ENCODE measurements at places on chromosomes 12 and 14.

DNA sequence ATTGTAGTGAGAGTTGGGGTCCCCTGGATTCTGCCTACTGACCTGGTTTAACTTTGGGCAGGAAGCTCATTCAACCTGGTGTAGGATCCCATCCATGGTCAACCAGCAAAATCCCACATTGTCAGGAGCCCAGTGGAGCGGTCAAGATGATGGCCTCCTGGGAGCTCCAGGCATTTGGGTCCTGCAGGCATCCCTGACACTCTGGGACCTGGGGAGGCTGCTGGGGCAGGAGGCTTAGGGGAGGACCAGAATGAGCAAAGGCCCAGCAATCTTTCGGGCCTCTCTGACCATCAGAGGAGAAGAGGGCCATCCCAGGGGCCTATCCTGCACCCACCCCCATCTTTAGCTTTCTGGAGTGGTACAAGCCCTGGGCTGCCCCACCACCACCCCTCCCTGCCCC, 104.0 kb downstream of the PRMT8 start:
- DNase-seq = no peak

- peak; percentile 76 for DNase-seq
These were observed 95.9 kb downstream of the WNK1 start for GRCh38 chr12:848173-848865.

GRCh38 chr12:103586132-103586531, 941 bp upstream of the STAB2 start:
- no peak for DNase-seq

- DNase-seq = no peak
These were observed 47.8 kb upstream of the CEP83 start for GRCh38 chr12:94507455-94507854.

GRCh38 chr14:27845241-27845850, 921.2 kb upstream of the FOXG1 start:
- no peak for DNase-seq

DNA sequence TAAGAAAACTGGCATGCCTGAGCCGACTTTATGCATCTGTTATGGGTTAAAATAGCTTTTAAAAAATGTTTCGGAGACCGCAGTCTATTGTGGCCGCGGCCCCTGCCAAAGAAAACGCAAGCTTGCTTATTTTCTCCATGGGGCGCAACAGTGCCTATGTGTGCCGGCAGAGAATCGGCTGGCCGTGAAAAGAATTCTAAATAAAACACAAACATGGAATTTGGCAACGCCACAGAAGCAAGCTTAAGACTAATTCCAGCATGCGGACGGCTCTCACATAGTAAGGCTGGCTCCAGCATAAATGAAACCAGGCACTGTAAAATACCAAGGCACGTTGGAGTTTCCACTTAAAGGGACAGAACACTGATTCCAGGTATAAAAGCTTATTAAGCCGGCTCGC, 56.7 kb downstream of the BCL11B start:
- no peak for DNase-seq

DNA sequence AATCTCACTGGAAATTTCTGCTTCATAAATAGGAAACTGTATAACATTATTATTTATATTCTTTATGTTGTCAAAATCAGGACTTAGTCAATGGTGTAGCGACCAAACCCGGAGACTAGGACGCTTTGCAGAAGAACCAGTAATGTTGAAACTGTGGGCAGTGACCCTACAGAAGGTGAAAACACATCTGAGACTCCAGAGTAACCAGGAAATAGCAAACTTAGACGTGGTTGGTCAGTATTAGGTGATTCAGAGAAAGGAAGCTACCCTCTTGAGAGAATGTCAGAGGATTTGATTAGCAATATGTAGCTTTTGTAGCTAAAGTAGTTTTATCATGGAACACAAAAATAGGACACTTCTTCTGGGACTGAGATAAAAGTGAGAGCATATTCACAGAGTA, 381.9 kb downstream of the SLC16A7 start:
- no peak for DNase-seq

DNA sequence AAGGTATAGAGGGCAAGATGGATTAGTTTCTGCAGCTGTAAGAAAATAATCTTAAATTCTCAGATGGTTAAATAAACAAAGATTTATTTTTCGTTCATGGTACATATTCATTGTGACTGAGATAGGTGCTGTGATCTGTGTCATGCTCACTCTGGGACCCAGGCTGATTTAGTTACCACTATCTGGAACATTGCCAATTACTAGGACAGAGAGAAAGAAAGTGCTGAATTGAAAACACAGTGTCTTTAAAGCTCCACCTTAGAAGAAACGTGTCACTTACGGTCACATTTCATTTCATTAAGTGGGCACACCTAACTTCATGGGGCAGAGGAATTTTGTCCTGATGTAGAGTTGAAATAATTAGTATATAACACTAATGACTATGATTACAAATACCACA, 430.0 kb downstream of the CCDC91 start:
- DNase-seq = no peak

DNA sequence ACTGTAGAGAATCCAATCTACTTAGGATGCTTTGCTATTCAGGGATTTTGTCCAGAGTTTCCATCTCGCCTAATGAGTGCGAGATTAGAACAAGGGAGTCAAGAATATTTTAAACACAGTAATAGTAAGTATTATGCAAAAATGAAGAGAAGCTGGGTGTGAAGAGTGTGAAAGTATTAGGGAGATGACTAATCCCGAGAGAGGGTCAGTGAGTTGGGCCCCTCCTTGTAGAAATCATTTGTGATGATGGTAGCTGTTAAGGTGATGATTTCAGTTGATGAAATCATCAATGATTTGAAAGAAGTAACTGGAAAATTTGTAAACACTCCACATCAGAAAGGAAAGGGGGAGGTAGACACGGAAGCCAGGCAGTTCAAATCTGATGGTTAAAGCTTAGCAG, 478.9 kb upstream of the MGAT4C start:
- no peak for DNase-seq

- DNase-seq = peak; percentile 59
These were observed 118.4 kb upstream of the EVL start for GRCh38 chr14:99946652-99947489.

DNA sequence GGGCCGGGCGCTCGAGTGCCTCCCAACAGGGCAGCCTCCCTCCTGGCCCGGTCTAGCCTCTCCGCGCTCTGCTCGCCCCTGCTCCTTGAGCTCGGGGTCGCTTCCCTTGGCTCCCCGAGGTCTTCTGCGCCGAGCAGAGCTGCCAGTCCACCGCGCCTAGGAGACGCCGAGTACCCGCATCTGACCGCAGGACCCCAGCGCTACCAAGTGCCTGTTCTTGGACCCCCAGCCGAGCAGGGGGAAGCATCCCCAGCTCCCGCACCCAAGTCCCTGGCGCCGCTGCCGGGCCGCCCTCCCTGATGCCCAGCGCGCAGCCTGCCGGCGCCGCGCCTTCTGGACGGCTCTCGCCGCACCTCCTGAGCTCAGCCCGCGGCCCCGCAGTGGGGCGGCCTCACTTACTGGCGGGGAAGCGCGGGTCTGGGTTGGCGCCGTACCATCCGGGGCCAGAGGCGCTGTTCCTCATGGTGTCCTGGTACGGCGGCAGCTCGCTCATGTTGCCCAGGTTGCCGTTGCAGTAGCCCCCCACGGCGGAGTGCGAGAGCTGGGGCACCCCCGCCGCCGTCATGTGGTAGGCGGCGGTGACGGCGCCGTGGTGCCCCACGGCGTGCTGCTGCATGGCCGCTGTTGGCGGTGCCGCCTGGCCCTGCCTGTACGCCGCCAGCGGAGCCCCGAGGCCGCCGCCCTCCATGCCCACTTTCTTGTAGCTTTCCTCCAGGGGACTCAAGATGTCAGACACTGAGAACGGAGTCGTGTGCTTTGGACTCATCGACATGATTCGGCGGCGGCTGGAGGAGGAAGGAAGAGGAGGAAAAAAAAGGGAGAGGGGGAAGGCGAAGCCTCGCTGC, 1.2 kb downstream of the NKX2-1 start:
- DNase-seq = no peak

GRCh38 chr12:120241561-120242274, 23.8 kb downstream of the PXN start:
- no peak for DNase-seq

DNA sequence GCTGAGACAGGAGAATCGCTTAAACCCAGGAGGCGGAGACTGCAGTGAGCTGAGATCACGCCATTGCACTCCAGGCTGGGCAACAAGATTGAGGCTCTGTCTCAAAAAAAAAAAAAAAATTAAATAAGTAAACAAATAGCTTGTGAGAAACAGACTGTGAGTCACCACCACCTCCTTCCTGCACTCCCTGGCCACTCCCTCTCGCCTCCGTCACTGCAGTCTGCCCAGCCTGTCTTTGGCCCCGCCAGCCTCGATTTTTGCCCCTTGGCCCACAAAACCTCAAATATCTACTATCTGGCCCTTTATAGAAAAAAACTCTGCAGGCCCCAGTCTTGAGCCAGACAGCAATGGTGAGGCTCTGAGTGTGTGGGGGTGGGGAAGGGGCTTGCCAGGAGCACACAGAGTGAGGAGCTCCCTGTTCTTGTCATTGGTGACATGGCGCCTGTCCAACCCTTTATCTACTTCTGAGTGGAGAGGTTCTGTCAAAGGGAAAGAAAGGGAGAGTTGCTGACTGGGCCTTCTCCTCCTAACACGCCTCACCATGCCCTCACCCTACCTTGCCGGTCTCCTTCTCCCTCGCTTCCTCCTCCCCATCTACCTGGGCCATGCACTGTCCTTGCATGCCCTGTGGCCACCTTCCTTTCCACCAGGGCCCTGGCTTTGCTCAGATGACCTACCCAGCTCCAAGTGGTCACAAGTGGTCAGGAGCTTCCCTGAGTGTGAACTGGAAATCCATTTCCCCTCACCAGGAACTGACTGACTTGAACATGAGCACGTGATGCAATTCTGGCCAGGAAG, 22.1 kb downstream of the LGMN start:
- peak; percentile 90 for DNase-seq

- peak; percentile 95 for DNase-seq
These were observed 63.0 kb downstream of the FOS start for GRCh38 chr14:75341620-75342019.

DNA sequence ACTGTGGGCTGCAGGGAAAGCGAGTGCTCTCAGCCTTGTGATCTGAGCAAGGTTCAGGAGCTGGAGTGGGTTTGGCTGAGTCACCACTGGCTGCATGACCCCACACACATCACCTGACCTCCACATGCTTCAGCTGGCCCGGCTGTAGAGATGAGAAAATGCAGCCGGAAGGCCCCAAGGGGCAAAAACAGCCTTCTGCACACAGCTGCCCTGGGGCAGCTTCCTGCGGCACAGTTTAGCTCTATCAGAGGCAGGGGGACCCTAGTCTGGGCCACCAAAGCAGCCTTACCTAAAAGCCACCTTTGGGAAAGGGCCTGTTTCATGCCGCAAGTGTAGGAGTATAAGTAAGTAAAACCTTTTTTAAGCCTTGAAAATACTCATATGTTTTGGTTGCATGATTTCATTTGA, 123.3 kb downstream of the SSPN start:
- DNase-seq = peak; percentile 86

DNA sequence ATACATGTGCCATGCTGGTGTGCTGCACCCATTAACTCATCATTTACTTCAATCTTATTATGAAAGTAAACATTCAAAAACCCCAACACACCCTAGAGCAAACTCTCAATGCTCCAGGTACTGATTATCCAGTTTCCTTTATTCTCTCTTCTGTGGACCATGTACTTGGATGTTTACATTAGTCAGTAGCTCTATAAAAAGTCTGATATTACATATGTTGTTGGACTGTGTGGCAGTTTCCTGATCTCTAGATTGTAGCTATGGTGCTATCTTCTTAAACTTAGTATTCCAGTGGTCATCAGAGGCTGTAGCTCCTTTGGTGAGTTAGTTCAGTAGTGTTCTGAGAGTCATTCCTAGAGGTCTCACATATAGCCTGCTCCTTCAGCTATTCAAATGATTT, 25.1 kb upstream of the ITGA5 start:
- no peak for DNase-seq

DNA sequence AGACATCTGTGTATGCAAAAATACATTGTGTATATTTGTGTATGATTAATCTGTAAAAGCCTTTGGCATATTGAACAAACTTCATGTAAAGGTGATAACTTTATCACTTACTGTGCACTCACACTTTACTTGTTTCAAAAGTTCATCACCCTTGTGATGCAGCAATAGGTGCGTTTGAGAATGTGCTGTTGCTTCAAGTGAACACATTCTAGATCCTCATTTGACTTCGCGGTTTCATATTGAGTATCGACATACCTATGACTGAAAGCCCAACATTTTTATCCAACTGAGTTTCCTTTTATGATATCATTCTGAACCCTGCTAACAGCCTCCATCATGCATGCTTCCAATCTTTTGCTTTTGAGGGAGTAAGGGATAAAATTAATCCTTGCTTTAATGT, 1086.9 kb downstream of the TMEM121 start:
- no peak for DNase-seq

DNA sequence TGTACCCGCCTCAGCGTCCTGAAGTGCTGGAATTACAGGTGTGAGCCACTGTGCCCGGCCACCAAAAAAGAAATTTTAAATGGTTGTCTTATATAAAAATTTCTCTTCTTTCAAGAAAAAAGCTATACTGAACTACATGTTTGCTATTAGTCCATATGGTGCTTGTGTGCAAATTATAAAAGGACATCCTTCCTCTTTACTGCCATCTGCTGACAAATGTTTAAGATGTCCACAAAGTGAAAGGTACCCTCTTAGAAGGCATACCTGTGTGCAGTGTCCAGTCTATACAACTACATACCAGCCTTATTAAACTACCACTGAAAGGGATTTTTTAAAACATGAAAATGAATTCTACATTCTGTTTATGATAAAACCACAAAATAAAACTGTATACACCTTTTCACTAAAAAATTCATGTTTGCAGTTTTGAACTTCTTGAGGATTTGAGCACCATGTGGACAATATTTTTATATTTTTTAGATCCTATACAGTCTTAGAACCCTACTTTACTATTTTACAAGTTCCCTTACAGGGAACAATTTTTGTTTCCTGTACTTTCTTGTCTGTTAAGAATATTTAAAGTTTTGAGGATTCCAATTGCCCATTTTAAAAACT, 32.8 kb upstream of the TOMM20L start:
- DNase-seq = peak; percentile 28

GRCh38 chr14:105185001-105185400, 3.9 kb upstream of the NUDT14 start:
- no peak for DNase-seq

DNA sequence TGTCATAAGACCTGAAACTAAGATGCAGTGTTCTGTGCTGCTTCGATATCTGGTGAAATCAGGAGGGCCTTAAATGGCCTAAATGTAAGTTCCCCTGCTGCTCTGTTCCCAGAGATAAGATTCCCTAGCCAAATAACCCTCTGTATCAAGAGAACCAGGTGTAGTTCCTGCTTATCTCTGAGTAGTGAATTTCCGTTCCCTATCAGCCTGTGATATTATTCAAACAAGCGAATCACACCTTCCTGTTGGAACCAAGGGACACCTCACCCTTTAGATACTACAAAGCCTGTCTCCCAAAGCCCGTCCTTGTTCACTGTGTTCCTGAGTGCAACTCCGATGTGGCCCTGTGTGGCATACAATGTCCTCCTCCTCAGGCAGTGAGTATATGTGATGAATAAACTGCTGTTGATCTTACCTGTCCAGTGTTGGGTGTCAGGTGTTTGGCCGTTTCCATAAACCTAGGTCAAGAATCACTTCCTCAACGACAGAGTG, 52.2 kb upstream of the COCH start:
- DNase-seq = no peak

GRCh38 chr14:86481104-86481503, 951.2 kb downstream of the FLRT2 start:
- no peak for DNase-seq

Measured in suppressor macrophage (primary cell).